ENCODE measurements at places on chromosomes 11 and 22.

DNA sequence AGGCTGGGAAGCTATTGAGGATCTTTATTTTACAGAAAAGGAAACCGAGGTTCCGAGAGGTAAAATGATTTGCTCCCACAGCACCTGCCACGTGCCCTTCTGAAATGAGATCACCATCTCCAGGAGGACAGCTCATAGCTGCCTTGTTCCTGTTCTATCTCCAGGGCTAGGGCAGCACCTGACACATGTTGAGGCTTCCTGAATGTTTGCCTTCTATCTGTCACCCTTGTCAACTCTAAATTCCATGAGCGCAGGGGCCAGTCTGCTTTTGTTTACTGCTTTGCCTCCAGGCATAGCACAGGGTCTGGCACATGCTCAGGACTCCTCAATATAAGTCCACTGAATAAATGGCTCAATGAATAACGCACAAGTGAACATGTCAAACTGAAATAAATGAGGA, 24.1 kb downstream of the ASCC2 start:
- DNase-seq: no peak

DNA sequence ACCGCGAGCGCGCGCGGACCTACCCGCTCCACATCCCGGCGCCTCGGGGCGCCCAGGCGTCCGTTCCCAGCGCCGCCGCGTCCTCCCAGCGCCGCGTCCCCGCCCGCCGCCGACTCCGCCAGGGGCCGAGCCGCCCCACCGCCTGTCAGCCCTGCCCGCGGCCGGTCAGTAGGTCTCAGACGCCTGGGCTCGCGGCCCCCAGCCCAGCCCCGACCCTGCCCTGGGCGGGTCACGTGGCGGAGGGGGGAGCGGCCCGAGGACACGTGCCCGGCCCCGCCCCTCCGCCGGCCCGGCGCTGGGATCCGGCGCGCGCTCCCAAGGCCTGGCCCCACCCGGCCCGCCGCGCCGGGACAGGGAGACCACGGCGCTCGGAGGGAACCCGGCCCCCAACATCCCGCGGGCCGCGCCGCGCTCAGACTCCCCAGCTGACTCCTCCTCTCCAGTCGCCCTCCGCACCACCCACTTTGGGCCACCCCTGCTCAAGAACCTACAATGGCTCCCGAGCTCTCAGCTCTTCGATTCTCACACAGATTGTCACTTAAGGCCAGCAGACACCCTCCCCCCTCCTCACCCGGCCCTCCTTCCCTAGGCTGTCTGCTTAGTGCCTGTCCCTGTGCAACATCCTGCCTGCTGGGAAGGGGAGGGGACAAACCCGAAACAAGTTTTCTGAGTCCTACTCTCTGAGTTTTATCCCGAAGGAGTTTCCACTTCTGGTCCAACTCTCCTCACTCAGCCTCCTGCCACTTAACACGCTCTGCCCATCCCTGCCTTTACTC, at the start of gene RAB3IL1:
TSS of gene RAB3IL1 (minus strand) at position 233 of the 776 bp plus-strand sequence. CDS start at position 34, 199 bp downstream.
- DNase-seq: no peak

DNA sequence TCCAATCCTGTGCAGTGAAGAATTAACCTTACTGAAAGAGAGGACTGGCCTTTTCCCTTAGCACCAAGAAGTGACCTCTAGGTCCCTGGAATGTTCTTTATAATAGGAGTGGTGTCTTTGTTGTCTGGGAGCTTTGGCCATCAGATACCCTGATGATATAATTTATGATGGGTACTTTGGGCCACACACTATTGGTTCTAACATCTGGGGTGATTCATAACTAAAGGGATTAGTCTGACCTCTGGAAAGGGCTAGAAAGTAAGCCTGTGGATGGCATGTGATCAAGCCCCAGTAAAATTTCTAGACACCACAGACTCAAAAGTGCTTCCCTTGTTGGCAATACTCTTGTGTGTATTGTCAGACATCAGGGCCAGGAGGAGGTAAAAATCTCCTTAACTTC, 891.2 kb downstream of the KCNA4 start:
- DNase-seq: no peak

DNA sequence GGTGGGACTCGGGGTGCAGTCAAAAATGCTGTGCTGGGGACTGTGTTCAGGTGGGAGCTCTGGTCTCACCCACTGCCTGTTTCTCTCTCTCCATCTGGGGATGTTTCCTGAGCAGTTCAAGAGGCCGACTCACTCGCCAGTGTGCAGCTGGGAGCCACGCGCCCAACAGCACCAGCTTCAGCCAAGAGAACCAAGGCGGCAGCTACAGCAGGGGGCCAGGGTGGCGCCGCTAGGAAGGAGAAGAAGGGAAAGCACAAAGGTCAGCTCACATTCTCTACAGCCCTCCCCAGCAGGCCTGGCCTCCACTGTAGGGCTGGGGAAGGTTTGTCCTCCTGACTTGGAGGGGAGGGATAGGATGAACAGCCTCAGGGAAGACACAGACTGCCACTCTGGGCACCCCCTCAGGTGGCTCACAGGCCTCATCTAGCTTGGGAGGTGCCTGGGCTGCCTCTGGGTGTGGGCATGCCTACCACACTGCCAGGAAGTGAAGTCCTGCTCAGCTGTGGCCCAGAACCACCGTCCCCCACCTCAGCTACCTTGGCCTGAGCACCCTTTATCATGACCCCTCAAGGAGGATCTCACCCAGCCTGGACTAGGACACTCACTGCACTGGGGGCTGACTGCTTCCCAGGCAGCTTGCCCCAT, 13.0 kb downstream of the TUB start:
- no peak for DNase-seq

DNA sequence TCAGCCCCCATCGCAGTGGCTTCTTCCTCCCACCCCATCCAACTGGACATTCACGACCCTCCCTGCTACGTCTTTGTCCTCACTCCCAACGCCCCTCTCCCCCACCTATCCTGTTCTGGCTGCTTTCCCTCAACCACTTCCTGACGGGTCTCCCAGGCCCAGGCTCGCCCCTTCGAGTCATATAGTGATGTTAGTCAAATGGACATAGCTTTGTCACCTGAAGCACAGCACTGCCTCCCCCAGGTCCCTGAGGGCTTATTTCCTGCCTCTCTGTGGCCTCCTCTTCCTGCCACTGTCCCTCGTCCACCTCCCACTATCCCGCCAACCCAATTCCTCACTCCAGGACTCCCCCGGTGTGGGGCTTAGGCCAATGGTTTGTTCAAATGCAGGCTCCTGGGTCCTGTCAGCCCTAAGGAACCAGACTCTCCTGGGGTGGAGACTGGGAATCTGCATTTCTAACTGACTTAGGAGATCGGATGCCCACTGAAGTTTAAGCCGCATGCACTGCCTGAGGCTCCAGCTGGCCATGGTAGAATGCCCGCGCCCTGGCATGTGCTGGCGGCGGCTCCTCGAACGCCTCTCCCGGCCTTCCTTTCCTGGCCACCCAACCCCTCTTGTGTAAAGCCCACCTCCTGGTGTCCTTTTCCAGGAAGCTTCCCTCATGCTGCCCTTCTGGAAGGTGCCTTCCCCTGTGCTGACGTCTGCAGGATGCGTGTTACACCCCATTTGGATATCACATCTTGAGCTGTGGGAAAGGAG, 18.3 kb downstream of the SUN2 start:
- no peak for DNase-seq

- DNase-seq: no peak
Observed at GRCh38 chr11:70068345-70068744, 9.8 kb upstream of the ANO1 start.

- no peak for DNase-seq
Observed at GRCh38 chr11:72278905-72279304, 34.9 kb upstream of the PHOX2A start.

- DNase-seq: no peak
Observed at GRCh38 chr11:10660323-10660722, 33.2 kb downstream of the IRAG1 start.

DNA sequence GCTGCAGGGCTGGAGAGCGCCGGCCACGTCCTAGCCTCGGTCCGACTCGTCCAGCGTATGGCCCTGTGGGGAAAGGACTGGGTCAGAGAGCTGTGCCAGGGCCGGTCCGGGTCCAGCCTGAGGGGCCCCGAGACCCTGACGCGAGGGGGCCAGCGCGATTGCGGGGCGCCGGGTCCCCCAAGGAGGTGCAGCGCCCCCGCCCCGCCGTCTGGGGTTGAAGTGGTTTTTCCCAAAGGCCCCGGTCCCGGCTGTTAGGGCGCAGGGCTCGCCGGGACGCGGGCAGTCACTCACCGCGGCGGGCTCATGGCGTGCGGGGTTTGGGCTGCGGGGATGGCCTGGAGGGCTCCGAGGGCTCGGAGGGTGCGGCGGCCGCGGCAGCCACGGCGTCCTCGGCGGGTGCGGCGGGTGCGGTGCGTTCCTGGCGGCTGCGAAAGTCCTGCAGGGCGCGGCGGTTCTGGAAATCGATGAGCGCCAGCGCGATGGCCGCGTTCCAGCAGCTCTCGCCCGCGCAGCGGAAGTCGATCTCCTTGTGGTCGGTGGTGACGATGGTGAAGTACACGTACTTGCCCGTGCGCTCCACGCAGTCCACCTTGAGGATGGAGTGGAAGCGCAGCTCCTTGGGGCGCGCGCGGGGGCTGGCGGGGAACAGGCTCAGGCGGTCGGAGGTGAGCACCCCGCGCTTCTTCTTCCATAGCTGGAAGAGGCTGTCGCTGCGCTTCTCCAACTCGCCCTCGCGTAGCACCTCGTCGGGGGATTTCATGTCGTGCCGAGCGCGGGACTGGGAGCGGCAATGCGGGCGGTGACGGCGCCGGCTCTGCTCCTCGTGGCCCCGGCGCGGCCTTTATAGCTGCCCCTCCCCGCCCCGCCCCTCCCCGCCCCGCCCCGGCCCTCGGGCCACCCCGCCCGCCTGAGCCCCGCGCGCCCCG, at the start of gene PHLDA2:
TSS of gene PHLDA2 (minus strand) at position 816 of the 926 bp plus-strand sequence. CDS start at position 760, 56 bp downstream.
- DNase-seq: no peak

DNA sequence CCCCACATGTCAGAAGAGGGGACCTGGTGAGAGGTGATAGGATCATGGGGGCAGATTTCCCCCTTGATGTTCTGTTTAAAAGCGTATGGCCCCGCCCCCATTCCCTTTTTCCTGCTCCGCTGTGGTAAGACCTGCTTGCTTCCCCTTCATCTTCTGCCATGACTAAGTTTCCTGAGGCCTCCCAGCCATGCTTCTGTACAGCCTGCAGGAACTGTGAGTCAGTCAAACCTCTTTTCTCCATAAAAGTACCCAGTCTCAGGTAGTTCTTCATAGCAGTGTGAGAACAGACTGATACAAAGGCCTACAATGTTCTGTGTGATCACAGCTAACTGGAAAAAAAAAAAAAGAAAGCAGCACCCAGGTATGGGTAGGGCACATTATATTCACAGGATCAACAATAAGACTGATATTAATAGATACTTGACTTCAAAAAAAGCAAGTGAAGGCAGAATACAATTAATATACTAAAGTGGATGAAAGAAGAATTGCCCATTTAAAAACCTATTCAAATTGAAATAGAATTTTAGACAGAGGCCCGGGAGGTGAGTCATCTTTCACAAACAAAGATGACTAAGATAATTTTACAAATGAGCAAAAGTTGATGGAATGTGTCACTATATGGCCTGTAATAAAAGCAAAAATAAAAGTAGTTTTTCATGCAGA, 1.7 kb upstream of the OR52K1 start:
- DNase-seq: no peak

DNA sequence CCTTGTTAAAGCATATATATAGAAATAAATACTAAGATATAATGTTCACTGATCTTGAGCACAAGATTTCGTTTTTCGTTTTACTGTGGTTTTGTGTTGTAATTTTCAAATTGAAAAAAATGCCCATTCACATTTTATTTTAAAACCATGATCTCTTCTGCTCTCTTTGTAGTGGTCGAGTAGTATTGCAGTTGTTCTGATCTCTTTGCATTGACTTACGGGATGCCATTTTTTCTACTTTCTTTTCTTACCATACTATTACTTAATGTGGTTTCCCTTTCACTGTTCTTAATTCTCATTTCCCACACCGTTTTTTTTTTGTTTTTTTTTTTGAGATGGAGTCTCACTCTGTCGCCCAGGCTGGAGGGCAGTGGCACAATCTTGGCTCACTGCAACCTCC, 289.6 kb downstream of the DYNC2H1 start:
- DNase-seq: no peak

DNA sequence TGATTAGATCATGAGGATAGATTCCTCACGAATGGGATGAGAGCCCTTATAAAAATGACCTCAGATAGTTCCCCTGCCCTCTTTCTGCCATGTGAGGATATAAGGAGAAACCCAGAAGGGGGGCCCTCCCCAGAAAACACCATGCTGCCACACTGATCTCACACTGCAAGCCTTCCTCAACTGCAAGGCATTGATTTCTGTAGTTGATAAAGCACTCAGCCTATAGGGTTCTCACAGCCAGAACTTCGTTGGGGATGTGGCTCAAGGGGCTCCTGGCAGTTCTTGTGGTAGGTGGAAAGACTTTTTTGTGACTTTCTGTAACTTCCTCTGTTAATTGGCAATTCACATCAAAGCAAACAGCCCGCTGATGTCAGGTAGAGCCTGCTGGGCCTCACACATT, 108.9 kb downstream of the CD44 start:
- no peak for DNase-seq

DNA sequence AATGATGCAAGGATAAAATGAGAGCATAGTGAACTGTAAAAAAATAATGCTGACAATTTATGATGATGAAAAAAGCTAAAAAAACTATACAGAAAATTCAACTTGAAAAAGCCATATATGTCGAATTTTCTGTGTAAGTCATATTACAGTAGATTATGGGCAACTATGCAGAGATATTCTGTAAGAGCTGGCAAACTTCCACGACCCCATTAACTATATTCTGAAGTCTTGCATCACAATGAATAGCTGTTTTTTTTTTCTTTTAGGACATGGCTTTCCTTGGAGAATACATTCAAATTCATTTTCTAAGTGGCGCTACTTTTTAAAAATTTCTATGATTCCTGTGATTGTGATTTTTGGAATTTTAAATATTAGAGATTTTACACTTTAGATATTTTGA, 18.4 kb downstream of the PSMD13 start:
- DNase-seq: no peak

GRCh38 chr22:46514592-46515207, 22.7 kb downstream of the CELSR1 start:
- no peak for DNase-seq

All from nucleus accumbens (tissue), 56 donors.